ENCODE measurements at places on chromosomes 5 and 9.

DNA sequence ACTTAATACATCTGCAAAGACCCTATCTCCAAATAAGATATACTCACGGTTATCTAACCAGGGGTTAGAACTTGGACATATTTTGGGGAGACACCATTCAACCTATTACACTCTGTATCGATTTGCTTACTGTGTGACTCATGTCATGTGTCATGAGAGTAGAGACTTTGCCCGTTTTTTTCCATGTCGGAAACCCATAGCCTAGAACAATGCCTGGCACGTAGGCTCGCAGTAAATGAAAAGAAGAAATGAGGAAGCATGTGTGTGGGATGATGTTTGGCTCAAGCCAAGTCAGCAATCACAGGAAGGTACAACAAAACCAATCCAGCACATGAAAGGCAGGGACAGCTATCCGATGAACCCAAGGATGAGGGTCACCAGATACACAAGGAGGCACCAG lies 94.6 kb upstream of the DNAH5 start:
- no peak for DNase-seq

DNA sequence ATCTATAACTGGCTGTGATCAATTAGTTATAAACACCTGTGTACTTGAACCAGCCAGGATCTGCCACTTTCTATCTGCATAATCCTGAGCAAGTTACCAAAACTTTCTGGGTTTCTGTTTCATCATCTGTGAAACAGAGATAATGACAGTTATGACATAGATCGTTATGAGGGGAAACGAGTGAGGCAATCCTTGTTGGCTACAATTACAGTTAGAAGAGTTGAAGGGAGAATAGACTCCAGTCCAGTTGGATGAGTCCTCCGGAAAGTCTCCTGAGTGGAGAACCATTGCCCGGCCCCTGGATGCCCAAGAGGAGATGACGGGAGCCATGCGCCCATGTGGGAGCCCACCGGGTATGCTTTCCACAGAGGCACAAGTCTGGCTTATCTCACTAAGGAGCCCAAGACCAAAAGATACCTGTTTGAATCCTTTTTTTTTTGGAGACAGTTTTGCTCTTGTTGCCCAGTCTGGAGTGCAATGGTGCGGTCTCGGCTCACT lies 4.5 kb downstream of the PDE6A start:
- DNase-seq, result no peak

- no peak for DNase-seq
Measured at GRCh38 chr9:10236161-10236560, 376.6 kb downstream of the PTPRD start.

DNA sequence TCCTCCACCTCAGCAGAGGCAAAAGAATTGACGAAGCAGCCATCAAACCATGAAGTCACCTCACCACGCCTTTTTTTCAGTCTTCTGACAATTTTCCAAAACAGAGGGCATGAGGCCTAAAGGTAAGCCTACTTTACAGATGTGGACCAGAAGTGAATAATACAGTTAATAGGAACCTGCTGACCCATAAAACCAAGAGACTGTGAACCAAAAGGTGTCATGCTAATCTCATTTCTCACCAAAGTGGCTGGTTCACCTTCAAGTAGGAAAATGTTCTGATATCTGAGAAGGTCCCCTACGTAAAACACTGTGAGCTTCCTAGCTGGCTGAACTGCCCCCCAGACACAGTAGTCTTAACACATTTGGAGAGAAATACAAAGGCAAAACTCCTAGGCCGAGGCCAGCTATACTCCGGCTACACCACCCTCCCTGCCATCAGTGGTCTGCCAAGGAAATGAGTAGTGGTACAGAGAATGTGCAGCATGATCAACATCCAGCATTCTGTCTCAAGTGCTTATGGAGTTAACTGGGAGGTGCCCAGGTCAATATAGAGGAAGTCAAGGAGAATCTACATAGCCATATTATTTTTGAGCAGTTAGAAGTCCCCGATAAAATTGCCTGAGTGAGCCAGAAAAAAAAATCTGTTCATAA lies 19.3 kb upstream of the F2RL2 start:
- no peak for DNase-seq

DNA sequence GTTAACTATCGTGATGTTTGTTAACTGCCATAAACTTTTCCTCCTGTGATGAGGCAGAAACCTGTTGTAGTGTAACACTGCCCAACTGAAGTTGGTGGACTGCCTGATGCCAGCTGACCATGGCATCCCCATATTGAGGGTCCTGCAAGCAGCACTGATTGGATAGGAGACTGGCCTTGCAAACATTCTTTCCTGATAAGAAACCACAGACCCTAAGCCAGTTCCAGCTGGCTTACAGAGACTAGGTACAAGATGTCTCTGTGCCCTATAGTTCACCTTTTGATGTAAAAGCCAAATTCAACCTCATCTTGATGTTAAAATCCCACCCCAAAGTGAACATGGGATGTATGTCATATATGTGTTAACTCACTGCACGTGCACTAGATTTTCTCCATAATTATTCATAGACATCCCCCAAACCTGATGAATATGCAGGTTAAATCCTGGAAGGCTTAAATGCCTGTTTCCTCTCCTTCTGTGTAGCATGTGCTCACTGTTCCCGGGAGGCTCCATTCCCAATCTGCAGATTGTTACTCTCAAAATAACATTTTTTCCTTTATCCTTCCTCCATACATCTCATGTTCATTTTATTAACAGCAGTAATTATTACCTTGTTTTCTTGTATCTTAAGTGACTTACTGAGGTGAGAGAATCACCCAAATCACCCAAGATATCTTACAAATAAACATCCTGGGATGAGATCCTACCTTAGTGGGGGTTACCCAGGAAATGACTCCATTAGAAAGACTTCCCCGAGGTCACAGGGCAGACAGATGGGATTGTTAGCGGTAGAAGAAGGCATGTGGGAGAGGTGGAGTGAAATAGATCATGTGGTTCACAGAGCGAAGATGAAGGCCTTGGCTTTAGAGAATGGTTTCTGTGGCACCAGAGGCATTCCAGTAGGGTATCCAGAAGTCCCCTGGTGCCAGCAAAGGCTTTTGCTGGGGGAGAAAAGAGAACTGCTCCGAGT lies 566.7 kb downstream of the CCDC171 start:
- no peak for DNase-seq

DNA sequence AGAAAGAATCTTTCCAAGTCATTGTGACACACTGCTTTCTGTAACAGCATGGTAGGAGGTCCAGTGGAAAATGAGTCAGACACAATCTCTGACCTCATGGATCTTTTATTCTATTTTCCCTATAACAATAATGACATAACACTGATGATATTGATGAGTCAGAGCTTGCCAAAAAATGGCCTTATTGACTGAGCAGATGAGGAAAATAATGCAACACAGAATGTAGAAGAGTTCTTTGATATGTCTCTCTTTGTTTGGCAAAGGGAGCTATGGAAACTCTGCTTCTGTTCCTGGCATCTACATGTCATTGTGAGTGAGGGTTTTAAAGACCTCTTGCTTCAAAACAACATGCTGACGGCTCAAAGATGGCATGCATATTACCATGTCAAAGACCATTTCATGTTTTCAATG lies 443.1 kb upstream of the ZNF608 start:
- DNase-seq, result no peak

All from amniotic stem cell (primary cell).